ENCODE measurements at places on chromosomes 2 and 18. TPM values are rescaled to one million over a fixed set of nuclear protein-coding genes. Genes with fewer than 3 reads are reported as not detected.

GRCh38 chr18:49980896-49981295 lies 167.6 kb upstream of the ACAA2 start:
- no peak overlapping the region for H3K4me3 ChIP-seq
- H3K36me3 ChIP-seq: no peaks in the 10 kb centered on the region
- no peaks in the 10 kb centered on the region for H3K27me3 ChIP-seq
- H3K4me1 ChIP-seq: no peaks in the 10 kb centered on the region
- H3K27ac ChIP-seq: no peak overlapping the region

Gene MZT2B
- 97.3 TPM for total RNA-seq

Gene LCT
- not detected for total RNA-seq

DNA sequence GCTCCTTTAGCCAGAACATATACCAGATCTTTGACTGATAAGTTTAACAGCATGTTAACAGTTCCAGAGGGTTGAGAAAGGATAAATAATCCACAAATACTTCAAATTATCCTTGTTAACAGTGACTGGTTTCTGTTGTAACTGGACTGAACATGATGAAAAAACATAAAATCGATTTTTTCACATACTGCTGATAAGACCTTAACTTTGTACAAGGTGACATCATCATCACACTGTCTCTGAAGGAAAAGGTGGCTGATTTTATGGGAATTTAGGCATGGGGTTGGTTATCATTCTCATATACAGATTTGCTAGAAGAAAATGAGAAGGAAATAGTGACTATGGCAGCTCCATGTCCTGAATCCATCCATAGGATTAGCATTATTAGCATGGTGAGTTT lies 36.1 kb downstream of the OTX1 start:
- DNase-seq: no peak
- no peaks in the 10 kb centered on the region for H3K36me3 ChIP-seq
- no peak overlapping the region for H3K4me3 ChIP-seq
- H3K27ac ChIP-seq: no peak overlapping the region
- H3K4me1 ChIP-seq: no peaks in the 10 kb centered on the region
- no peaks in the 10 kb centered on the region for H3K27me3 ChIP-seq

DNA sequence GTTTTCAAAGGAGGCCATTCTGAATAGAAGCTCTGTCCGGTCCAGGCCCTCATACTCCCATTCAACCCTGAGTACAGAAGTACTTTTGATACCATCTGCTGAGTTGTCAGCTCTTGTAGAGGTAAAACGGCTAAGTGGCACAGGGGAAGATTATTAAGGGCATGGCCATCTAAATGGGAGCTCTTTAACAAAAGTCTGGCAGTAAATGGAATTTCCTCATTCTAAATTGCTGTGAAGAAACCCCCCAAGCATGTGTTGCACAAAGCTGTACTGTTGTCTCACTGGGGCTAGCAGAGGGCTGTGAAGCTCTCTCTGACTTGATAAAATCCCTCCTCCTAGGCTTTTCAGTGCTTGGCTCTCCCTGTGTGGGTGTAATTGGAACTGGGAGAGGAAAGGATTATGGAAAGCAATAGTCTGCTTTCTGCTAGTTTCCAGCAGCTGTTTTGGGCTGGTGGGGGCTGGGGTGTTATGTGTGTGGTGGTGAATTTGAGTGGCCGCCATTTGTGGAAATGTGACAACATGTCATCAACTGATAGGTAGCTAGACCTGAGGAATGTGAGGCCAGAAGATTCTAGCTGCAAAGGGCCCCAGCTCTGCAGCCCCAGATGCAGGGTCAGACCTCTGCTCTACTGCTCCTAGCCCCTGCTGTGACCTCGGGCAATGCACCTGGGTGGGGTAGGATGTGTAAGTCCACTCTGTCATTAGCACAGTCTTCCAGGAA lies 65.1 kb downstream of the MAP4K4 start:
- H3K4me1 ChIP-seq: peaks cover 7% of the 10 kb centered on the region
- DNase-seq: no peak
- H3K27ac ChIP-seq: peak overlapping the region; percentile 62
- no peaks in the 10 kb centered on the region for H3K36me3 ChIP-seq
- no peaks in the 10 kb centered on the region for H3K27me3 ChIP-seq
- H3K4me3 ChIP-seq: no peak overlapping the region

DNA sequence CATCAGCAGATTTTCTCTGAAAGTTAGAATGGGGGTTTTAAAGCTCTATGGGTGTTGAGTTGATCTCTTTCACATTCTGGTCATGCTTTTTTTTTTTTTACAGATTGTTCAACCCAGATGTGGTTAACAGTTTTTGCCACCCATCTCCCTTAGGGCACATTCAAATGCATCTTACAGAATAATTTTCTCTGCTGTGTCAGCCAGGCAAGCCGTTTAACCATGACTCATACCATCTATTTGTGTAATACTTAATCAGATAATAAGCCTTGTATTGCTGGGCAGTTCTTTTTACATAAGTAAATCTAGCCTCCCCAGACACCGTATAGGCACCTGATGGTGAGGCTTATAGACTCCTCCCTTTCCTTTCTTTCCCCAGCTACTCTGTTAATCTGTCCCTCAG lies 62.0 kb downstream of the TGIF1 start:
- H3K4me3 ChIP-seq: no peak overlapping the region
- H3K4me1 ChIP-seq: no peaks in the 10 kb centered on the region
- H3K36me3 ChIP-seq: no peaks in the 10 kb centered on the region
- no peaks in the 10 kb centered on the region for H3K27me3 ChIP-seq
- DNase-seq: no peak
- H3K27ac ChIP-seq: peak overlapping the region; percentile 52

All from breast epithelium (tissue), 4 donors.